Effector memory CD8-positive, alpha-beta T cell (primary cell): ENCODE measurements at places on chromosomes 16 and 17.

GRCh38 chr17:6498901-6499540 is 54.8 kb downstream of the PIMREG start:
- DNase-seq = no peak

- DNase-seq = no peak
These were observed 18.3 kb downstream of the CIITA start for GRCh38 chr16:10895053-10895946.

- no peak for DNase-seq
These were observed 693 bp downstream of the NDRG4 start for GRCh38 chr16:58500430-58501241.

GRCh38 chr16:74071996-74072535 is 224.5 kb upstream of the PSMD7 start:
- no peak for DNase-seq

- DNase-seq = no peak
These were observed 9.4 kb downstream of the XYLT2 start for GRCh38 chr17:50355336-50355700.

- no peak for DNase-seq
These were observed 7.7 kb downstream of the HS3ST3B1 start for GRCh38 chr17:14308636-14308964.

DNA sequence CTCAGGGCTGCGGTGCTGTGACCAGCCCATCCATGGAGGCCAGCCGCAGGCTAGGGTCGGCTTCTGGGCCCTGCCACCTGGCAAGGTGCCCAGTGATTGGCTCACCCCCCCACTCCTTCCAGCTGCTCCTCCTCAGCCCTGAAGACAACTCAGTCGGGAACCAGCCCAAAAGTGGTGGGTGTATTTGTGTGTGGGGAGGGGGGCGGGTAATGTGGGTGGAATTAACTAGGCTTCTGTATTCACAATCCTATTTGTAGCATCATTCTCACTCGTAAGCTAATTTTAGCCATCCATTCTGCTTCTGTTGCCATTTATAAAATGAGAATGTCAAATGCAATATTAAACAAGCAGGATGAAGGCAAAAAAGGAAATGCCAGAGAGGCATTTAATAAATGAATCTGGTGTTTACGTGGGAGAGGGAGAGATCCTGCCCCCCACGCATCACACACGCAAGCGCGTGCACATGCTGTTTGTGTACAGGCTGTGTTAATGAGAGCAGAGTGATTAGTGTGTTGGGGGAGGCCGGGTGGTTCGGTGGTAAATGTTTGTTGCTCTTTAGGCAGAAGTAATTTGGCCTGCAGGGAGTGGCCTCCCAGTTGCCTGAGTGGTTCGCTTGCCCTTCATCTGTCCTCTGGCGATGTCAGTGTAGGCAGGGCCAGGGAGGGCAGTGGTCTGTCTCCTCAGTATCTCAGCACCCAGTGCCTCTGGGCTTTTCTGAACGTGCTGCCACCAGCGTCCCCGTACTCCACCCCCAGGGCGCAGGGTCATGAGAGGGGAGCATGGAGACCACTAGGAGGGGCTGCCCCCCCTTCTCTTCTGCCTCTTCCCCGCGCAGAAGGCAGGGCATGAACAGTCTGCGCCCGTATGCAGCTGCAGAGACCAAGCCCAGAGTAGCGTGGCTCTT is 140.1 kb downstream of the CCDC182 start:
- DNase-seq = peak; percentile 51

DNA sequence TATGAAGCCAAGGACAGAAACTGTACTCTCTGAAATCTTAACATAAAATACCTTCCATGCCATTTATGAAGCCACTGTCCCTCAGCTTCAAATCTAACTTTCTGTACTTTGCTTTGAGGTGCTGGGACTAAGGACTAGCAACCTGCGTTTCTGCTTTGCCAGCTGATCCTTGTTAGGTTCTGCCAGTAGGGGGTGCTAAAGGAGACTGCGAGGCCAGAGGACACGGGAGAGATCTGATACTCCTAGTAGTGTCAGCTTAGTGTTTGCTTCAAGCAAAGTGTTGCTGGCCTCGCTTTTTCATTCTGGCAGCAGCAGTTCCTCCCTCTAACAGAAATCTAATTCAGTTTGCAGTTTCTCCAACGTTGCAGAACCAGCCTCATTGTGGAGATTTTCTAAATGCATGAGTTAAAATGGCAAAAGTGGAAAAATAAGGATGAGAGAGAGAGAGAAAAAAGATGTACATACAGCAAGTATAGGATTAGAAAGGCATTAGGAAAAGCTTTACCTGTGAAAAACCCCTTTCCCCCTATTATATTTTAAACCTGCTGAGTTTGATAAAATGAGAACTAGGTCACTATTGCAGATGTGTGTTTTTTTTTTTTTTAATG is 297.5 kb downstream of the CA10 start:
- DNase-seq = no peak

DNA sequence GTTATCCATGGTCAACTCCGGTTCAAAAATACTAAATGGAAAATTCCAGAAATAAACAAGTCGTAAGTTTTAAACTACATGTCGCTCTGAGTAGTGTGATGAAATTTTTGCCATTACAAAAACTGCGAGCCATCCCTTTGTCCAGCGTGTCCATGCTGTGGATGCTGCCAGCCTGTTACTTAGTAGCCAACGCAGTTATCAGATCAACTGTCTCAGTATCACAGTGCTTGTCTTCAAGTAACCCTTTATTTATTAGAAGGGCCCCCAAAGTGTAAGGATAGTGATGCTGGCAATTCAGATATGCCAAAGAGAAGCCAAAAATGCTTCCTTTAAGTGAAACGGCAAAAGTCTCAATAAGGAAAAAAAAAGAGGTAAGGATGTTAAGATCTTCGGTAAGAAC is 23.9 kb downstream of the SNN start:
- DNase-seq = no peak

- DNase-seq = no peak
These were observed 1.9 kb upstream of the TUBB3 start for GRCh38 chr16:89921131-89921701.

- DNase-seq = no peak
These were observed 361.8 kb upstream of the CDH5 start for GRCh38 chr16:66004699-66005098.

- DNase-seq = no peak
These were observed 14.7 kb upstream of the WNT3 start for GRCh38 chr17:46832945-46833839.

DNA sequence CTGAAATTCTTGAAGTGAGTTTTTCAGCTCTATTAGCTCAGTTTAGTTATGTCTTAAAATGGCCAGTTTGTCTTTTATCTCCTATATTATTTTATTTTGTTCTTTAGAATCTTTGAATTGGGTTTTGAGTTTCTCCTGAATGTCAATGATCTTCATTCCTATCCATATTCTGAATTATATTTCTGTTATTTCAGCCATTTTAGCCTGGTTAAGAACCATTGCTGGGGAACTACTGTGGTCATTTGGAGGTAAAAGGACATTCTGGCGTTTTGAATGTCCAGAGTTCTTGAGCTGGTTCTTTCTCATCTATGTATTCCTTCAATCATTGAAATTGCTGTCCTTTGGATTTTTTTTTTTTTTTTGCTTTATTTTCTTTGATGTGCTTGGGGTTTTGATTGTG is 203.9 kb upstream of the HS3ST4 start:
- DNase-seq = no peak

GRCh38 chr17:79930062-79930876 is 91.0 kb upstream of the CBX4 start:
- no peak for DNase-seq

DNA sequence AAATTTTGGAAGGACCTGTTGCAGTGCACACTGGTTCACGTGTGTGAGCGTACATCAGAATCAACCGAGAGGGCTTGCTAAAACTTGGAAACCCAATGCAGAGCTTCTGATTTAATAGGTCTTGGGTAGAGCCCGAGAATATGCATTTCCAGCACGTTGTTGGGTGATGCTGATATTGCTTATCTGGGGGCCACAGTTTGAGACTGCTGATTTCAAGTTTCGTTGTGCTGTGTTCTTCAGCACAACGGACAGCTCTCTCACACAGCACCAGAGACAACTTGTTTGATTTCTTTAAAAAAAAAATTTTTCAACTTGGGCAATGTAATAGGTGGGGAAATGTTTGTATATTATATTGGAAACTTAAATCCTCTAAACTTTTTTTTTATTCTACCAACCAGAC is 9.4 kb downstream of the OR4D2 start:
- DNase-seq = no peak

- DNase-seq = no peak
These were observed 13.2 kb downstream of the DYNLRB2 start for GRCh38 chr16:80554033-80554432.

- DNase-seq = no peak
These were observed 151.7 kb downstream of the ANKFN1 start for GRCh38 chr17:56305007-56305406.

DNA sequence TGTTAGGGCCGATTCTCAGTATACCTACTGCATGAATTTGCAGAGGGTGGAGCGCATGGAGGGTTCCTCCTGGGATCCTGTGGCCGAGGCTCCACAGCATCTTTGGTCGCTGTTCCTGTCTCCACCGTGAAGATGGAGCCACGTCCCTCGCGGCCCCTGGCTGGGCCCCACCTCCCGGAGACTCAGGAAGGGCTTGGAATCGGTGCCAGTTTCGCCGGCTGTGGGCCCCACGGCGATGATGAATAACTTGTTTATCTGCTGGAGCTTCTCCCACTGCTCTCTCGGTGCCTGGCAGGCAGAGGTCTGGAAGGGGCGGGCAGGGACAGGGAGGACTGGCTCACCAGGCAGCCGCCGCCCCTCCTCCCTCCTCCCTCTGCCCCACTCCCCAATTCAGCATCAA is 8.1 kb downstream of the SLC5A11 start:
- no peak for DNase-seq

GRCh38 chr16:70548936-70549335 is 25.3 kb downstream of the SF3B3 start:
- no peak for DNase-seq

DNA sequence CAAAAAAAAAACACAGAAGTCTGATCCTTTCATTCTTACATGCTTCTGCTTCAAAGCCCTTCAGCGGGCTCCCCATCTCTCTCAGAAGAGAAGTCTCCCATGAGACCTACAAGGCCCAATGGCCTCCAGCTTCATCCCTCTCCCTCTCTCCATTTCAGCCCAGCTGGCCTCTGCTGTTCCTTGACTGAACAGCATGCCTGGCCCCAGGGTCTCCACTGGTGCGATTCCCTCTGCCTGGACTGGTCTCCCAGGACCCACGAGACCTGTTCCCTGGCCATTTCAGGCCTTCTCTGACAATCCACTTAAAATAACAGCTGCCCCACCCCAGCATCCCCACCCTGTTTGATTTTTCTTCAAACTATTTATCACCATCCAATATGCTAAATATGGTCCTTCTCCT is 91.2 kb downstream of the AIPL1 start:
- no peak for DNase-seq

DNA sequence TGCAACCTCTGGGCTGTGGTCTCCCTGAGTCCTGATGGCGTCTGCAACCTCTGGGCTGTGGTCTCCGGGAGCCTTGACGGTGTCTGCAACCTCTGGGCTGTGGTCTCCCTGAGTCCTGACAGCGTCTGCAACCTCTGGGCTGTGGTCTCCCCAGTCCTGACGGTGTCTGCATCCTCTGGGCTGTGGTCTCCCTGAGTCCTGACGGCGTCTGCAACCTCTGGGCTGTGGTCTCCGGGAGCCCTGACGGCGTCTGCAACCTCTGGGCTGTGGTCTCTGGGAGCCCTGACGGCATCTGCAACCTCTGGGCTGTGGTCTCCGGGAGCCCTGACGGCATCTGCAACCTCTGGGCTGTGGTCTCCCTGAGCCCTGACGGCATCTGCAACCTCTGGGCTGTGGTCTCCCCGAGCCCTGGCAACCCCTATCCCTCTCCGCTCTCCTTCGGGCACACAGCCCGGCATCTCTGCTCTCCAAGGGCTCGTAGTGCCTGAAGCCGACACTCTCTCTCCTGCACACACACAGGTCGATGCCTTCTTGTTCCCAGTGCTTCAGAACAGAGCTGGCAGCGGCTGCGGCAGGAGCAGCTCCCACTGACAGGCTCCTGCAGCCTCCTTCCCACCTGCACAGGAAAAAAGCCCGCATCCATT is 45.6 kb downstream of the METRNL start:
- peak; percentile 58 for DNase-seq

- no peak for DNase-seq
These were observed 33.9 kb downstream of the CMTM4 start for GRCh38 chr16:66662445-66663194.

DNA sequence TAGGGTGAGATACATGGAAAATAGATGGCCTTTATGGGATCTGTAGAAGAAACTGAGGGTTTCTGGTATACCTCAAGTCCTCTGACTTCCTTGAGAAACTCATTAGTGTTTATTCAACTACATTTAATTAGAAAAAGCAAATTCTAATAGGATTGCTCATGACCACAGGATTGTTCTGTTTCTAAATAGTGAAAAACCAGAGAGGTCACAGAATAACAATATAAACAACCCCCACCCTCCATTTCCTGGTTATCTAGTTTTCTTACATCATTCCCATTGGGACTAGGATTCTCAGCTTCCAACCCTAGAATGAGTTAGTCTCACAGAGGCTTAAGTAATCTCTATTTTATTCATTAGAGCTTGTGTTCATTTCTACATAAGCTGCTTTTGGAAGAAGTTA is 30.0 kb downstream of the SF3B3 start:
- DNase-seq = no peak

GRCh38 chr17:78899361-78900260 is 3.4 kb downstream of the CEP295NL start:
- no peak for DNase-seq

DNA sequence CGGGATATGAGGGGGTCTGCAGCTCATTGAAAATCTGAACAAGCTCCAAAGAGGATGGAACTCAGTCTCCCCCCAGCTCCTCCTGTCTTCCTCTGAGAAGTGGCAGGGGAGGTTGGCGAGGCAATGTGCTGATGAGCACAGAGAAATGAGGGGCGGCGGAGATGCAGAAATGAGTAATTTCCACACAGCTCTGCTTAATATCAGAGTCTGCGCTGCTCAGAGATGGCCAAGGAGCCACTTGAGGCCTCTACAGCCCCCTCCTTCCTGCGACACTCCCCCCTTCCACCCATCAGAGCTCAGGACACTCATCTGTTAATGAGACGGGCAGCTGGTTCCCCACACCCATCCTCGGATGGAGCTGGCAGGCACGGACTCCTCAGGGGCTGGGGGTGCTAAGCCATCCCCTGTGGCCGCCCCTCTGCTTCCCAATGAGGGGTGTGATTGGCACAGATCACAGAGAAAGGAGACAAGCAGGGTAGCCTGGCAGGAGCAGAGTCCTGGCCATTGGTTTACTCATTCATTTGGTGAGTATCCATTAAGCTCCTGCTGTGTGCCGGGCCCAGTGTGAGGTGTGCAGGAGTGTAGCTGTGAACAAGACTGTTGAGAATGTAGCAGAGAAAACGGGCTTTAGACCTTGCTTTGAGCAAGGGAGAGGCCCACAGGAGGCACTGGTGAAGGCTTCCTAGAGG is 12.7 kb upstream of the CRHR1 start:
- no peak for DNase-seq

DNA sequence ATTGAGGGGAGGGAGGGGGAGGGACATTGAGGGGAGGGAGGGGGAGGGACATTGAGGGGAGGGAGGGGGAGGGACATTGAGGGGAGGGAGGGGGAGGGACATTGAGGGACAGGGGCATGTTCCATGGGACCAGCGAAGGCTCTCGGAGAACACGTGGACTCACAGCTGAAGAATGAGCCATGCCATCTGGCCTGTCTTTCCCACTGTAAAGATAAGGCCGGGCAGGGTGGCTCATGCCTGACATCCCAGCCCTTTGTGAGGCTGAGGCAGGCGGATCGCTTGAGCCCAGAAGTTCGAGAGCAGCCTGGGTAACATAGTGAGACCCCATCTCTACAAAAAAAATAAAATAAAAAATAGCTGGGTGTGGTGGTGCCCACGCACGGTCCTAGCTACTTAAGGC is 32.5 kb downstream of the RPH3AL start:
- no peak for DNase-seq
